ENCODE measurements at places on chromosomes 6 and 20.

DNA sequence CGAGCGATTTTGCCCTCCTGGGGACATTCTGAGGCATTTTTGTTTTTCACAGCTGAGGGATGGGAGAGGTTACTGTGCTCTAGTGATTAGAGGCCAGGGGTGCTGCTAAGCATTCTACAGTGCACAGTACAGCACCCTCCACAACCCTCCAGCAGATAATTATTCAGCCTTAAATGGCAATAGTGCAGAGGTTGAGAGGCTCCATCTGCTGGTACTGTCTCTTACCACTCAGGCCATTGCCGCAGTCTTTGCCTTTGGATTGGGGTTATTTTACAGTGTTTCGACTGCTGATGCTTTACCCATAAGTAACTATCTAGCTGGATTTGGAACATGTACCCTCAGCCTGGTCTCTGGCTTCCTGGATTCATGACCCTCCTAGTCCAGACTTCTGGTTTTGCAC is 705.3 kb downstream of the KIF16B start:
- DNase-seq = no peak

DNA sequence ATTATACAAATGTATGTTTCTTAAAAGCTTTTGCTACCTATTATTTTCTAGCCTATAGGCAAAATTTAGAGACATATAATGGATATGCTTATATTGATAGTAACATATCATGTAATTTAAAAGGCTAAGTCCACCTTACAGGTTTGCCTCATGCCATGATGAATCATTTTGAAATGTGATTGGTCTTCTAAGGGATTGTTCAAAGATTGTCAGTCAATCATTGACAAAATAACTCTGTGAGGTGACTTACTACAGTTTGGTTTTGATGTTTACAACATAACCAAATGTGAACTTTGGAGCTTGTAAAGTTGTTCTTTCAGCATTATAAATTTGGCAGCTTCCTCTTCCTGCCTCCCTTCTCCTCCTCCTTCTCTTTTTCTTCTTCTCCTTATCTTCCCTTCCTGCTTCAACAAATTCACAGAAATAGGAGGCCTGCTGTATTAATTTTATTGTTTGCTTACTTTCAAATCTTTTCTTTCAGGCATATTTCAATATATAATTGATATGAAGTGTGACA is 39.7 kb upstream of the ZFP64 start:
- no peak for DNase-seq

DNA sequence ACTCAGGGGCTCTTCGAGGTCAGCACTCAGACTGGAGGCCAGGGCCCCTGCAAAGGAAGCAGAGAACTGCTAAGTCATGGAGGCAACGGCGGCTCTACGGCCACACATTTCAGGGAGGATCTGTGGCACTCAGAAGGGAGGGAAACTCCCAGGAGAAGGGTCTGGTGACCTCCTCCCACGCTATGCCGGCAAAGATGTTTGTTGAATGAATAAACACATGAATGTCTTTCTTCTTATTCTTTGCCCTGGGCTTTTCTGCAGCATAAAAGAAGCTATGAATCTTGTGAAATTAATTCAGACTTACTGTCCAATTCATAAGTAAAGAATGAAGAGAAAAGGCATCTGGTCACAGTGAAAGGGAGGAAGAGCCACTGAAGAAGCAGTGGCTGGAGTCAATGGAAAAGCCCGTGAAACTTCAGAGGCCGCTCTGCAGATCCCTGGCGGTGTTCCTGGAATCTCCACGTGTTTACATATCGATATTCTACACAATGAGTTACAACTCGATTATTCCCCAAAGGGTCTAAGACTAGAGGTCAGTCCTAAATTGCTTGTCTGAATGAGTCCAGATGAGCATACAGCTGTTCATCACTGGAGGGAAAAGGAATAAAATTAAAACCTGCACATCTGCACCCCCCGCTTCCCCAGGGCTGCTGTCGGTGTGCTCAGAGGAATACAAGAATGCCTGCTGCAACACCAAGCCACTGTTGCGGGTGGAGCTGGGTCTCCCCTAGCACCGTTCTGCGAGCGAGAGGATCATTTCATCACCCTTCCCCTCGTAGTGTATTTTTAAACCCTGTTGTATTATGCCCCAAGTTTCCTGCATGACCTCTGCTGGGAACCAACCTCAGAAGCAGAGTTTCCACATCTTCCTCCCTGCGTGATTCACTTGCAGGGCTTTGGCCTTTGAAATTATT is 25.6 kb downstream of the INSM1 start:
- DNase-seq = no peak

GRCh38 chr20:60518022-60518421 is 559.8 kb downstream of the CDH26 start:
- no peak for DNase-seq

Data from keratinocyte (primary cell).